Naive thymus-derived CD8-positive, alpha-beta T cell (primary cell): ENCODE measurements at places on chromosomes 12 and 14. TPM values are rescaled to one million over a fixed set of nuclear protein-coding genes. Genes with fewer than 3 reads are reported as not detected.

C3AR1 gene
- total RNA-seq: 1.5 TPM

GRCh38 chr12:109053382-109054123 lies 1.2 kb downstream of the USP30 start:
- DNase-seq: no peak
- H3K4me1 ChIP-seq: peaks cover 21% of the 10 kb centered on the region
- peak overlapping the region; percentile 98 for H3K27ac ChIP-seq
- peak overlapping the region; percentile 96 for H3K4me3 ChIP-seq
- peaks cover 9% of the 10 kb centered on the region for H3K36me3 ChIP-seq
- H3K27me3 ChIP-seq: no peaks in the 10 kb centered on the region

DNA sequence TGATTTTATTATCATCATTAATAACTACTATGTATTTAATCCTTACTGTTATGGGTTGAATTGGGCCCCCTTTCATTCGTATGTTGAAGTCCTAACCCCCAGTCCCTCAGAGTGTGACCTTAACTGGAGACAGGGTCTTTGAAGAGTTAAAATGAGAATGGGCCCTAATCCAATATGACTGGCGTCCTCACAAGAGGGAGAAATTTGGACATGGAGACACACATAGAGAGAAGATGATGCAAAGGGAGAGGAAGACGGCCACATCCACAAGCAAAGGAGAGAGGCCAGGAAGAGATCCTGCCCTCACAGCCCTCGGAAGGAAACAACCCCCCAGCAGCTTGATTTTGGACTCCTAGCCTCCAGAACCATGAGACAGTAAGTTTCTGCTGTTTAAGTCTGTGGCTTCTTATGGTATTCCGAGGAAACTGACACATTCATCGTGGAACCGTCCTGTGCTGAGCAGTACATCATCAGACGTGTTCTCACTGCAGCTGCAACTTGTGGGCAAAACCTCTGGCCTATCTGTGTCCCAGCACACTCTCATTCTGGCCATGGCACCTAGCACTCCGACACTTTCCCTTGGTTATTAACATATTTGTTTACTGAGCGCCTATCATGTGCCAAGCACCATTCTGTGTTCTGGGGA lies 127.6 kb downstream of the SLC38A6 start:
- H3K27ac ChIP-seq: no peak overlapping the region
- no peak for DNase-seq
- peaks cover 17% of the 10 kb centered on the region for H3K36me3 ChIP-seq
- H3K27me3 ChIP-seq: peaks cover 1% of the 10 kb centered on the region
- no peaks in the 10 kb centered on the region for H3K4me1 ChIP-seq

- no peak overlapping the region for H3K4me3 ChIP-seq
- H3K36me3 ChIP-seq: peaks cover 11% of the 10 kb centered on the region
Observed at GRCh38 chr14:102033241-102033640, 53.6 kb downstream of the HSP90AA1 start.

THTPA gene
- total RNA-seq: 29.4 TPM

DNA sequence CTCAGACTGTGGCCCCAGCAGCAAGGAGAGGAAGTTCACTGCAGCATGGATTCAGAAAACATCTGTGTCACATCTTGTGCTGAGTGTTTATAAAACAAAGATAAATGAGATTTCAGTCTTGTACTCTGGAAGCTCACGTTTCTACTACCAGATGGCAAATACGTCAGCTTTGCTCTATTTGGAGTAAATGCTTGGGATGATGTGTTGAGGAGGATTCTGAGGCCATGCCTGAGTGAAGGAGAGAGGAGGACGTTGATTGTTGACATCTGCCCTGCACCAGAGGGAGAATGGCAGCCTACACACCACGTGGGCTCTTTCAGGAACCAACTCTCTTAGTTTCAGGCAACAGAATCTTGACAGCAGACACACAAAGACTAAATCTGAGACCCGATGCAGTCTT lies 188.9 kb downstream of the TMEM132C start:
- DNase-seq: no peak
- H3K4me3 ChIP-seq: no peak overlapping the region
- no peaks in the 10 kb centered on the region for H3K27me3 ChIP-seq
- H3K27ac ChIP-seq: no peak overlapping the region

BMP4 gene
- 0.62 TPM for total RNA-seq

DNA sequence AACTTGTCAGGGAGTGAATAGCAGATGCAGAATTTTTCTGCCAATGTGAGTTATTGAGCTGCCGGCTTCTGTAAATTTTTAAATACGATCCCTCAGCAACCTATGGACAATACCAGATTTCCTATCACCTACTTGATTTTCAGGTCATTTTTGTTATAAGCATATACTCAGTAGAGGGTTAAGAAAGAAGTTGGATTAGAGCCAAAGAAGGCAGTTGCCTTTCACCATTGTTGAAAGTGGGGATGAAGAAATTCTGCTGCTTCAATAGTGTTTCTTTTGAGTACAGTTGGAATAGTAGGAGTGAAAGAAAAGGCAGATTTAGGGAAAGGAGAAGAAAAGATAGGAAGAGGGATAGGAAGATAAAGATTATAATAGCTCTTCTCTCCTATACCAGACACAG lies 197.1 kb downstream of the ATP23 start:
- H3K27me3 ChIP-seq: peaks cover 16% of the 10 kb centered on the region
- no peak overlapping the region for H3K27ac ChIP-seq
- H3K36me3 ChIP-seq: no peaks in the 10 kb centered on the region
- no peak overlapping the region for H3K4me3 ChIP-seq
- no peaks in the 10 kb centered on the region for H3K4me1 ChIP-seq

GRCh38 chr14:33561488-33562175 lies 389.2 kb downstream of the EGLN3 start:
- DNase-seq: no peak

UNC79 gene
- not detected for total RNA-seq

GRCh38 chr12:92469837-92470236 lies 233.0 kb upstream of the PLEKHG7 start:
- H3K27me3 ChIP-seq: no peaks in the 10 kb centered on the region
- no peak overlapping the region for H3K4me3 ChIP-seq
- H3K4me1 ChIP-seq: peaks cover 4% of the 10 kb centered on the region
- peak overlapping the region; percentile 24 for H3K27ac ChIP-seq

ABCB9 gene
- 6.2 TPM for total RNA-seq

GRCh38 chr12:126747530-126748149 lies 1519.3 kb upstream of the TMEM132C start:
- peaks cover 2% of the 10 kb centered on the region for H3K4me1 ChIP-seq
- no peak overlapping the region for H3K27ac ChIP-seq
- no peak overlapping the region for H3K4me3 ChIP-seq
- peak; percentile 36 for DNase-seq
- no peaks in the 10 kb centered on the region for H3K27me3 ChIP-seq

KRT2 gene
- total RNA-seq: 0.62 TPM

DNA sequence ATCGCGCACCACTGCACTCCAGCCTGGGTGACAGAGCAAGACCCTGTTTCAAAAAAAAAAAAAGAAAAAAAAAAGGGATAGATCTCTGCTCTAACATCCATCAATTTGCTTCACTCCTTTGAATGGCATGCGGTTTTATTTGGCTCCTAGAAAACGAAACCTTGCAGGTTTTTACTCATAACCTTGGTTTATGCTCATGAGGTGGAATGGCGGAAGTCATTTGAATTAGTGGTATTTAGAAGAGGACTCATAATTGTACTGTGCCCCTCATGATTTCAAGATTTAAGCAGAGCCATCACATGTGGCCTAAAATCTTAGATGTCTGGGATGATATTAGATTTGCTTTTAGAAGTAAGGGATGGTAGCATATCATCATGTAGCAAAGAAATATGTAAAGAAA lies 29.4 kb downstream of the RBMS2 start:
- peaks cover 3% of the 10 kb centered on the region for H3K36me3 ChIP-seq
- no peak for DNase-seq
- H3K27ac ChIP-seq: no peak overlapping the region
- H3K4me1 ChIP-seq: no peaks in the 10 kb centered on the region
- H3K27me3 ChIP-seq: no peaks in the 10 kb centered on the region

DNA sequence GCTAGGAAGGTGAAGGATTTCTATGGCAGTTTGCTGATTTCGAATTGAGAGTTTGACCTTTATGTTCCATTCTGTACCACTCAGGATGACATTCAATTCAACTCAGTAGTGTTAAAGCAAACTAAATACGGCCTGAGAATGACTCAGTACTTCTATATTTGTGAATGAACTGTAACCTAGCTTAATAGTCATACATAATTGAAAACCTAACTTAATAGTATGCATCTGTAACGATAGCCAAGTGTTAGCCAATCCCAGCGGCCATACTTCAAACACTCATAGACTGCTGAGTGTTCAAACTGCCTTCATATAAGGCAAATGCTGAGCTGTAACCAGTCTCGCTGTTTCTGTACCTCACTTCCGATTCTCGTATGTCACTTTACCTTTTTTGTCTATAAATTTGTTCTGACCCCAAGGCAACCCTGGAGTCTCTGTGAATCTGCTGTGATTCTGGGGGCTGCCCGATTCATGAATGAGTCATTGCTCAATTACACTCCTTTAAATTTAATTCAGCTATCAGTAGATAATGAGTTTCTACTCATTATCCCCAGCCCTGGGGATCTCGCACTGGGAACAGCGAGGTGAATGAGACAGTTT lies 98.5 kb upstream of the SLC24A4 start:
- peaks cover 3% of the 10 kb centered on the region for H3K27me3 ChIP-seq
- H3K27ac ChIP-seq: no peak overlapping the region
- H3K4me3 ChIP-seq: no peak overlapping the region
